GOT3 (cell line): ENCODE measurements at places on chromosomes 1 and 21.
A peak's percentile ranks its signal among the peaks of the same experiment; 100 is the strongest.

DNA sequence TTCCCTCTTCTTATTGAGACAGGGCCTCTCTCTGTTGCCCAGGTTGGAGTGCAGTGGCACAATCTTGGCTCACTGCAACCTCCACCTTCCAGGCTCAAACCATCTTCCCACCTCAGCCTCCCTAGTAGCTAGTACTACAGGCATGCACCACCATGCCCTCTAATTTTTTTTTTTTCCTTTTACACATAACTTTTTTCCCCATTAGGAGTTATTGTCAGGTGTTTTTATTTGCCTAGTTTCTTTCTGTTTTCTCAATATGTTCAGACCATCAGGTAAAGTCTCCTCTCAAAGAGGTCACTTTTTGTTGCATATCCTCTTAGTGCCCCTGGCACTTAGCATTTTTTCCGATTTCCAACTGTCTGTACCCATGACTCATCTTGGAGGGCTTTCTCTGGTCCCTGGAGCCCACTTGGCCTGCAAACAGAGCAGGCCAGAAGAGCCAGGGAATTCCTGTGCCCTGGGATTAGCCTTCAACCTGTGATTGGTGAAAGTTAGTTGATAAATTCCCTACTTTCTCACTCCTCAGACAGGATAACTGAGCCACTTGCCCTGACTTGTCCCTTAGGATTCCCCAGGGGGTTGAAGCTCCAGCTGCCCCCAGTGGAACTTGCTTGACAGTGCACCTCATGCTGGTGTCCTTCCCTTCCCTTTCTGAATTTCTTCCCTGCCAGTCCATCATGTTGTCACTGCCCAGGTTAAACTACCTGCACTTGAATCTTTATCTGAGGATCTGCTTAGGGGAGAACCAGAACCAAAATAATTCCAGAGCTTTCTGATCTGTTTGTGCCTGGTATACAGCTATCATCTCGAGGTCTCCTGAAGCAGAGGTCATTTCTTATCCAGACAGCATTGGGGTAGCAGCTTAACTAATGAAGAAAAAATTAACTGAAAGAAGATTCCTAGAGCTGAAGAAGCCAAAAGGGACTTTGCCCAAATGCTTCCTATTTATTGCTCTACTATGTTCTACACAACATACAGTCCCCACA, 2.4 kb downstream of the NTPCR start:
- no peak for DNase-seq

DNA sequence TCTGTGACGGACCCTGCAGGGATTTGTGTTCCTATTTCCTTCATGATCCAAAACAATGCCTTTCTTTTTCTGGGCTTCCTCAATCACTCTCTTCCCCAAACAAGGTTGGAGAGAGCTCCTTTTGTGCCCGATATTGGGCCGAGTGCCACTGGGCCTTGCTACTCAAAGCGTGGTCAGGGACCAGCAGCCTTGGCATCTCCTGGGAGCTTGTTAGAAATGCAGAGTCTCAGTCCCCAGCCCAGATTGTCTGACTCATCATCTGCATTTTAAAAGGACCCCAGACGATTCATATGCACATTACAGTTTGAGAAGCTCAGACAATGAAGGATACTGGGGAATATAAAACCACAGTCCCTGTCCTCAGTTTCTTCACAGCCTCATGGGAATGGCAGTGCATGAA, 19.9 kb downstream of the ADORA1 start:
- no peak for DNase-seq

DNA sequence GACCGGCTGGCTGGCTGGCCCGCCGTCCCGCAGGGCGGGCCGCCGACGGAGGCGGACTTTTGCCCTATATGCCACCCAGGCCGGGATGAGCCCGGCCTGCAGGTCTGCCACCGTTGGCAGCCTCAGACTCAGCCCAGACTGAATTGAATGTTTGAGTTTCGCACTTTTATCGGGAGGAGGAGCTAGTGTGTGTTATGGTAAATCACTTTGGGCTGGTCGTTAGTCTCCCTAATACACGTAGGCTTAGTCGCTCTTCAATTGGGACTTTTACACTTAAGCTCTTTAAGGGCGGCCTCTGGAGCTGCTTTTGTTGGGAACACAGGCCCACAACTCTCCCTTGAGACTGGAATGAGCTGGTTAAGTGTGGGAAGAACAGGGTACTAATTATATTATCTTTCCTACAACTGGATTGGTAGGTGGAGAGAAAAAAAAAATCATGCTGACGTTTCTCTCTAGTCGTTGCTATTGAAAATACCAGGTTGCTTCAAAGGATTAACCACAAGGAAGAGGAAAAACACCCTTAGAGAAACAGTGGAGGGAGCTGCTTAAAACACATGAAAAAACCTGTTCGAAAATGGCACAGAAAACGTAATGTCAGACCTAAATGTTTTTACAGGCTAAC, 1.4 kb upstream of the IRF2BP2 start:
- DNase-seq, result no peak

DNA sequence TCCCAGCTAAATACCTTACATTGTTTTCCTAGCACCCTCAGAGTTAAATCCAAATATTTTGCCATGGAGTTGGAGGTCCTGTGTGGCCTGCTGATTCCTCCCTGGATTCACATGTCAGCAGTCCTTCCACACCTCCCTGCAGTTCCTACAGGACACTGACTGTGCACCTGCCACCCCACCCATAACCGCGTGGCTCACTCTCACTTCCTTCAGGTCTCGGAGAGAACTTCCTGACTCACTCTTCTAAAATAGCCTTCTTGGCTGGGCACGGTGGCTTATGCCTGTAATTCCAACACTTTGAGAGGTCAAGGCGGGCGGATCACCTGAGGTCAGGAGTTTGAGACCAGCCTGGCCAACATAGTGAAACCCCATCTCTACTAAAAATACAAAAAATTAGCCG, 8.4 kb upstream of the CAMTA1 start:
- no peak for DNase-seq

- no peak for DNase-seq
Observed at GRCh38 chr1:157315544-157315943, 177.3 kb upstream of the ETV3 start.

DNA sequence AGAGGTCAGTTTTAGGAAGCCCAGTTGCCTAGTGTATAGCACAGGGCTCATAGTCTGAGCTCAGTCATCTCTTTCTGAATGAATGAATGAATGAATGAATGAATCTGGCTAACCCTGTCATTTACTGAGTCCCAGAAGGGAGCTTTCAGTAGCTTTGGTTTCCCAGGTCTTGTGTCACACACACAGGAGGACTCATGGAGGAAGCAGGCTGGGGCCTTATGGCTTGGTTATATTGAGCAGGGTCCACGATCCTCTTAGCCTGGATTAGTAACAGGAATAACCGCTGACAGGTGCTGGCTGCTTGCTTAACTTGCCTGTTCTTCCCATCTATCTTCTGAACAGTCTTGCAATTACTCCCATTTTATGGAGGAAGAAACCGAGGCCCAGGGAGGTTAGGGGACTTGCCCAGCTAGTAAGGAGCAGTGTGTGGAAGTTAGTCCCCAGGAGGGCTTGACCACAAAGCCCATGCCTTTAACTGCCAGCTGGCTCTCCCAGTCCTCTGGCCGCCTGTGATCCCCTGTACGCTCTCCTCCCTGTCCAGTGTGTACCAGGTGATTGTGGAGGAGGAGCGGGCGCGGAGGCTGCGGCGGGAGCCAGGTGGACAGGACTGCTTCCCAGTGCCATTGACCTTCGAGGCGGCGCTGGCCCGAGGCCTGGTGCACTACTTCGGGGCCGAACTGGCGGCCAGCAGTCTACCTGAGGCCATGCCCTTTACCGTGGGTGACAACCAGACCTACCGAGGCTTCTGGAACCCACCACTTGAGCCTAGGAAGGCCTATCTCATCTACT, 46.0 kb downstream of the PTPRU start:
- DNase-seq, result no peak

DNA sequence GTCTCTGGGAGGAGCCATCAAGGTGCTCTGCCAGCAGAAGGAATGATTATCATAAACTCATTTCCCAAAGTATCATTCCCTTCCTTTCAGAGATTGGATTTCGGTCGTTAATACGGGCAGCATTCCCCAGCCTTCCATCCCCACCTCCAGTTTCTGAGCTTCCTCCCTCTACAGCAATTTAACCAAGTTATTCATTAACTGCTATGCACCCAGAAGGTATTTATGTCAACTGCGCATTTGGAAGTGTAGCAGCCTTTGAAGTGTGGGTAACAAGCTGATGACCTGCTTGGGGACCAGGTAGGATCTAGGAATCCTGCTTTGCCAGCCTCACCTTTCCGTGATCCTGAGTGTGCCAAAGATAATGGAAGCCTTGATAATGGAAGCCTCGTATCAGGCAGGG, 172.4 kb upstream of the IGSF21 start:
- DNase-seq, result no peak

DNA sequence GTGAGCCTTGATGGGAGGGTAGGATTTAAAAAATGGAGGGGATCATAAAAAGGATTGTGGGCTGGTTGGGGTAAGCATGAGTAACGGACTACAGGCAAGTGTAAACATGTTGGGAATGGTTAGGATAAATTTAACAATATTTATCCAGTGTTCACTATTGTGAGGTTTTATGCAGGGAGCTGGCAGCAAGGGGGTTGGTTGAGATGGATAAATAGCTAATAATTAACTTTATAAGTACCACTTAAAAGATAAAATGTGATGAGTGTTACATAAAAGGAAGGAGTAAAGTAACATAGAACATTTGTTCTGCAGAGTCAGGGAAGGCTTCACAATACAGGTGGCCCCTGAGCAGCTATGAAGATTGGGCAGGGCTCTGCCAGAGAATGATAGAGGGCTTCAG, 109.0 kb downstream of the NGF start:
- DNase-seq, result no peak

DNA sequence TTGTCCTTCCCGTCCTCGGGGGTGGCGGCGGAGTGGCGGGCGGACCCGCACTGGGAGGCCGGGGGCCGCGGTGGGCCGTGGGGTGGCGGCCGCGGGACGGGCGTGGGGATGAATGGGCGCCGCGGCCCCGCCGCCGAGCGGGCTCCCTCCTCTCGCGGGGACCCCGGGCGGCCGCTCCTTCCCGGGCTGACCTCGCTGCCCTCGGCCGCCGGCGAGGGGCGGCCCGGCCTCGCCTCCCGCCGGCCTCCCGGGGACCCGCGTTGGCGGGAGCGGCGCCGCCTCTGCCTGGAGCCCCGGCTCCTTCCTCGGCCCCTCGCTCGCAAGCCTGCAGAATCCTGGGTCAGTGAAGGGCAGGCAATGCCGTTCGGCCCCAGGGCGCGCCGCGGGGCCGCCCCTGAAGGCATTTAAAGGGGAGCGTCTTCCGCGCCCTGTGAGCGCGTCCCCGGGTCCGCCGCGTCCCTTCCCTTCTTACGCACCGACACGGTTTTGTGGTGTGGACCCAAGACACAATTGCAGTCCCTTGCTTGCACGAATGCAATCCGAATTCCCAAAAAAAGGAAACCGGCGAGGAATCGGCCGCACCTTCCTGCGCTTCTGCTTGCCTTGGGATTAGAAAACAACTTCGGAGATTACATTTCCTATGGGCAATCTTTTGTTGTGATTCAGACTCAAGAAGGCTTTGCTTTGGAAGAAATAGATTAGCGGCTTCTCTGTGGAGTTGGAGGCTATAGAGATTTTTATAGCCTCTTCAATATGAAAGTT, 776 bp downstream of the ITSN1 start:
- no peak for DNase-seq

- DNase-seq, result no peak
Observed at GRCh38 chr1:202932476-202932875, 5.4 kb upstream of the KLHL12 start.

- DNase-seq, result no peak
Observed at GRCh38 chr21:29053011-29053553, 20.4 kb downstream of the CCT8 start.

GRCh38 chr1:212608392-212608958, at the start of gene ATF3:
ATF3 (plus strand) TSS chr1:212608761; CDS start chr1:212615022, 6,261 bp downstream.
- DNase-seq, result peak; percentile 95

GRCh38 chr1:94871031-94871430, 50.9 kb downstream of the SLC44A3 start:
- DNase-seq, result no peak

GRCh38 chr1:6507461-6507911, 16.0 kb upstream of the PLEKHG5 start:
- DNase-seq, result no peak

DNA sequence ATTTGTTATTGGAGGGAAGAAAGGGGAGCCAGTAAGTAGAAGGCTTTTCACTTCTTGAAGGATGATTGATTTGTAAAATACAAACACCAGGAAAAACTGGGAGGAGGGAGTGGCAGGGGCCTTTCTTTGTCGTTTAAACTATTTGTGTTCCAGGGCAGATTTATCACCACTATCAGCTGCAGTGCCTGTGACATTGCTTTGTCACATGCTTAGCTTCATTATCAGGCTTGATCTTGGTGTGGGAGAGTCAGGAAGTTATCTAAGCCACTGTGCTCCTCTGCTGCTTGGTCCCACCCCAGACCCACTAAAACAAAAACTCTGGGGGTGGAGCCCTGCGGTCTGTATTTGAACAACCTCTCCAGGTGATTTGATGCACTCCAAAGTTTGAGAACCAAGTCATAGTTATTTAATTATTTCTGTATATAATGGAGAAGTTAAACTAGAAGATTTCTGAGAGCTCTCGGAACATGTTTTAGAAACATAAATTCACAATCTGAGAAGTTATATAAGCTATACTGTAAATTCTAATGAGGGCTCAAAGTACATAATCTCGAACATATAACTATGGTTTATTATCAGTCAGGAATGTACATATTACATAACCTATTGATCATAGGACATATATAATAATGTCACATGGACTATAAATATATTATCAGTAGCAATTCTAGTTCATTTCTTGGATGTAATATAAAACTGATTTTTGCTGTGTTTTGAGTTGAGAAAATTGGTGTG, 87.9 kb downstream of the CDC14A start:
- DNase-seq, result no peak

- DNase-seq, result no peak
Observed at GRCh38 chr21:15063814-15064575, 805 bp downstream of the NRIP1 start.

GRCh38 chr1:226001963-226002666, 3.0 kb upstream of the SDE2 start:
- DNase-seq, result no peak
